ENCODE measurements at places on chromosomes 1 and 21.

DNA sequence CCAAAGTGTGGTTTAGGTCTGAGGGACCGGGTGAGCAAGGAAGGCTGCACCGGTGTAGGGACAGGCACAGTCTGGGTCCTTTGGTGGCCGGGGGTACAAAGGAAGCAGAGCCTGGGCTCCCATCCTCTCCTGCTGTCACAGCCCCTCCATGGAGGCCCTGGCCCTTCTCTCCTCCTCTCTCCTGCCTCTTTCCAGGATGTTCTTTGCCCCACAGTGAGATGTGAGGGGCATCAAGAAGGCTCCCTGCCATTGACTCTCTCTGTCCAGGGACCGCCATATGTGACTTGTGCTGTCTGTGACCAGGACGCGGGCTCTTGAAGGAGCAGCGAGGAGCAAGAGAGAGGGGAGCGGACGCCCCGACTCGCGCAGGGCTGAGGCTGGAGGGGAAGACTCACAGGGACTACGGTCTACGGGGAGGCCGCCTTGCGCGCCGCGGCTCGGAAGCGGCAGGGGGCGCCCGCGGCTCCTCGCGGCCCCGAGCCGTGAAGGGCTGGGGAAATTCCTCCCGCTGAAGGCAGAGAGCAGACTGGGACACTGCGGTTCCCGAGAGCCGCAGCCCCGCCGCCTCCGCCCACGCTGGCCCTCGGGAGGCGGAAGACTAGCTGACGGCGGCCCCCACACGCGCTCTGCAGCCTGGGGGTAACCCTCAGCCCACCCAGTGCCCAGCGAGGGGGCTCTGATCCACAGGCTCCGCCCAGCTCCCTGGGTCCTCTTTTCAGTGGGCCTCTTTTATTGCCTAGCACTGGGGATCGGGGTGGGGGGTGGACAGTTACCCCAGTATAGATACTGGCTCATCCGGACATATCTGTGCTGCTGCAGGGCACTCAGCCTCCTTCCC lies 40.8 kb downstream of the MAB21L3 start:
- peak; percentile 85 for DNase-seq

DNA sequence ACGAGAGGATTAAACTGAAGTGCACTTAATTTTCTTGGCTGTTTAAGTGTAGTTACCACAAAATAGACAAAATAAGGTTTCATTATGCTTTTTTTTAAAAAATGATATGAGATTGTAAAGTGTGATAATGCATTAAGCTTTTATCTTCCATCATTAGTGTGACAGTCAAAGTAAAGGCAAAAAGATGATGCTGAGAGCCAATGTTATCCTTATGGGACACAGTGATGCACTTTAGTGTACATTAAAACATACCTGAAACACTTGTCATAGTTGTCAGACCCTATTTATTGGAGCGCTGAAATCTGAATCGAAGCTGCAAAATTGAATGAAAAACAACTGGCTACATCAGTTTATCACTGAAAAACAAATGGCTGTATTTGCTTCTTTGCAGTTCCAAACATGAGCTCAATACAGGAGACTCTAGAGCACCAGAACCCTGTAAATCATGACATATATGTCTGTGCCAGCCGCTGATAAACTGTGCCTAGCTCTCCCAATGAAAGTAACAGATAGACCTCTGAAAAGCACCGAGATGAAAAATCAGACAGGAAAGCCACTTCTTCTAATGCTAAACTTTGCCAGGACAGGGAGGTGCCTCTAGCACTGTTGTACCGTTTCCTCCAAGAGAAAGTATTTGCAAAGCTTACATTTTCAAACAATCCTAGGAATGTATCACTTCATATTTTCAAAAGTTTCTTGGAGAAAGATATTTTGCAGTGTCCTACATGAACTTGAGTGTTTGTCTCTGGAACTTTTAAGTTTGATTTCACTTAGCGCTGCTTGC lies 120.7 kb upstream of the TMPRSS15 start:
- DNase-seq, result no peak

GRCh38 chr1:198211696-198212095 lies 54.9 kb downstream of the NEK7 start:
- DNase-seq, result no peak

DNA sequence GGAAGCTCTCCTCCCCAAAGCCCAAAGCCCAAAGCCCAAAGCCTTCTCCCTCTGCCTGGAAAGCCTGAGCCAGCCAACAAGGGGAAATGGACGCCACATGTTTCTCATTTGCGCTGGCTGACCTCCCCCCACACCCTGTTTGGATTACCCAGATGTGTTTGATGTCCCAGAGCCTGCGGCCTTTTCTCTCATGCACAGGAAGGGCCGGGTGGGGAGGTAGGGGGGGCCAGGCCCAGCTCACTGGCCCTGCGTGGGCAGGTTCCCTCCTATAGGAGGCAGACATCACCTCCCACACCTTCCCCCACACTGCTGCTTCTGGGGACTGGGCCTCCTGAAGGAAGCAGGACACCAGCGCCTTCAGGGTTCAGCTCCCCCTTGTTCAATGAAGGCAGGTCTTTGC lies 116.3 kb downstream of the NAV1 start:
- DNase-seq, result no peak

GRCh38 chr1:143699115-143699514 lies 272.7 kb downstream of the FAM72C start:
- DNase-seq, result no peak

DNA sequence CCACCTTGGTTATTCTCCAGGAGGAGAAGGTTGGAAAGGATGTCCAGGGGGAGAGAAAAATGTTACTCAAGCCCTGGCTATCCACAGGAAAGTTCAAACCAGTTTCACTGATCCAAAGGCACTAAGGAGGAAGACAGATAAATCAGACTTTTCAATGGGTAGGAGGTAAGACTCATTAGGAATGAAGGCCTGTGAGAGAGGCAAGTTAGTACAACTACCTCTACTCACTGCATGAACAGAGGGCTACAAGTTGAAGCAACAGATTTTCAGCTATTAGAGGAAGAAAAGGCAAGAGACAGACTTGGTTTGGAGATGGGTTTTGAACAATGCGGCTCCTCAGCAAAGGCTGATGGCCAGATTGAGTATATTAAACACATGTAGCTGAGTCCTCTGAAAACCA lies 16.9 kb downstream of the CD160 start:
- no peak for DNase-seq

GRCh38 chr1:119943216-119943615 lies 46.9 kb upstream of the ADAM30 start:
- DNase-seq, result no peak

GRCh38 chr1:18013216-18013615 lies 94.4 kb upstream of the IGSF21 start:
- no peak for DNase-seq

DNA sequence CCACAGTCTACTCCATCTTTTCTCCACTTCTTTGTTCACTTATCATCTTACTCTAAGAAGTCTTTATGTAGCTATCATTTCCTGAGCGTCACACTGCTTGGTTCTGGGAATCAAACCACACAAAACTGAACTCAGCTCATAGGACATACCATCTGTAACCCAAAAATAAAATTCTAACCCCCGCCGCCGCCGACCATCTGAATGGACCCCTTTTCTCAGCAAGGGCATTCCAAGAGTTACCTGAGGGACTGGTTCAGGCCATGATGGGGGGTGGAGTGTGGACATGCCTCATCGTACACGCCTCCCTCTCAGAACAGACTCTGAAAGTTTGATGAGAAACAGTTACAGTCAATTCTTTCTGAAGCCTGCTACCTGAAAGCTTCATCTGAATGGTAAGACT lies 12.6 kb upstream of the CHI3L2 start:
- peak; percentile 50 for DNase-seq
